ENCODE measurements at places on chromosomes 12 and 14.

- no peak for DNase-seq
These were observed 14.5 kb downstream of the R3HDM2 start for GRCh38 chr12:57416039-57416996.

GRCh38 chr12:22728987-22729386 lies 104.0 kb downstream of the ETNK1 start:
- DNase-seq: no peak

- DNase-seq: no peak
These were observed 22.8 kb downstream of the GNG2 start for GRCh38 chr14:51883232-51883631.

- DNase-seq: no peak
These were observed 155.6 kb downstream of the SLC6A15 start for GRCh38 chr12:84756961-84757360.

DNA sequence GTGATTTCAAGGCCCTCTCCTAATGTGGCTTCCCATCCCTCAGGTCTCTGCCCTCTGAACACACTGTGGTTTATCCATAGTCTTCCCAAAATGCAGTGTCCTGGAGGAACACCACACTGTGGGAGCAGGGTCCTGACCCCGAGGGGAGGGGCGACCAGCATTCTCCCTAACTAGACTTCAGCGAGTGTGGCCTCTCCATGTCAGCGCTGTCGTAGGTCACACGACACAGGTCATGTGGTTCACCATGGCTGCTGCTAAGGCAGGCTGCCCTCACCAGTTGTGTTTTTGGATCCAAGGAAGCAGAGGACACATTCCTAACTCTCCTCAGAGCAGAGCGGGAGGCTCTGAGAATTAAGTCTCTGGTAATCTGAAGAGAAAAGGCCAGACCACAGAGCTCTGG lies 50.5 kb downstream of the SSH1 start:
- DNase-seq: no peak

GRCh38 chr12:67621112-67621511 lies 27.4 kb upstream of the DYRK2 start:
- DNase-seq: no peak

- no peak for DNase-seq
These were observed 70.8 kb downstream of the CCDC88C start for GRCh38 chr14:91346838-91347173.

- no peak for DNase-seq
These were observed 2.3 kb upstream of the ANGEL1 start for GRCh38 chr14:76814726-76815645.

- no peak for DNase-seq
These were observed 224.6 kb upstream of the FOXN3 start for GRCh38 chr14:89641495-89642175.

DNA sequence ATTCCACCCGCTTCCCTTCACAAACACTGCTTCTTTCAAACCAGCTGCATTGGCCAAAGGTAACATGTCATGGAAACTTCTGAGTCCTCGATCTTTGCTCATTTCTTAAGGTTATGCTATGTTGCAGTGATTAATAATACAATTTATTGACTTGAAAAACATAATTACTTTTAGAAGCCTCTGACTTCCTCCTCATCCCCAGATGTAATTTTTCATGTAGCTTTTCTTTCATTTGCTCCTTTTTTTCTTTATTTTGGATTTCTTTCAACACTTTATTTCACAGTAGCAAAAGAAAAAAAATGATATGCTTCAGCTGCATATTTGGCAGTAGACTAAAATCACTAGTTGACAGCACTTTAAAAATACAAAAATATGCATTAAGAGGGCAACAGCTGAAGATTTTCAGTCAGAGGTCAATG lies 116.2 kb downstream of the LRRIQ1 start:
- DNase-seq: no peak

DNA sequence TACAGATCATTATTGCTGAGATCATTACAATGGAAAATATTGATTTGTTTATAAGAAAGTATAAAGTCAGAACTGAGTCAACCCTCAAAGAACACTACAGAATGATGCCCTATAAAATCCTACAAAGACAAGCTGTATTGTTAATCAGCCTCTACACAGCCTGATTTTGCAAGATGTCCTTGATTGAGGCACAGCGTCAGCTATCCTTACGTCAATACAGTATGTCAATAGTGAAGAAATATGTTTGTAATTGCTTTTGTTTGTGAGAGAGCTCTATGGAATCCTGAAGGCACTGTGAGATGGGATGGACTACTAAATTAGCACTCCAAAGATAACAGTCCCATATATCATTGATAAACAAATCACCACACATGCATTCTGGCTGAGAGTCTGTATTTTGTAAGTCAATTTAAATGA lies 70.7 kb downstream of the RASSF9 start:
- peak; percentile 70 for DNase-seq

- peak; percentile 38 for DNase-seq
These were observed 303.2 kb upstream of the LRFN5 start for GRCh38 chr14:41303506-41303905.

- no peak for DNase-seq
These were observed 10.8 kb downstream of the C14orf132 start for GRCh38 chr14:96049932-96050331.

DNA sequence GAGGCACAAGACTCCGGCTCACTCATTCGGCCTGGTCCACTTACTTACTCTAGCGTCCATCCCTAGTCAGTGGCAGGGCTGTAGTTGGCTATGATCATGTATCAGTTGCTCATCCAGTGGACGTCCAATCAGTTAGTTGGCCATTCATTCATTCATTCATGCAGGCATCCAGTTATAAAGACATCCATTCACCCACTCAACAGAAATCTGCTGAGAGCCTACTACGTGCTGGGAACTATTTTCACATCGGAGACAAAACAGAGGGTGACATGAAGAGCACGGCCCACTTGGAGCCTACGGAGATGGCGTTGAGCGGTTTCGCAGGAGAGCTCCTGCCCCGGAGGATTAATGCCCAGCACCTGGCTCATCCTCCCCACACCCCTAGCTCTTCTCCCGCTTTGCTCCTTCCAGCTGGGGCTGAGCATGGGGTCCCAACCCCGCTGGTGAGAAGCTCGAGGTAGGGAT lies 49.7 kb downstream of the SNAPC1 start:
- DNase-seq: no peak

DNA sequence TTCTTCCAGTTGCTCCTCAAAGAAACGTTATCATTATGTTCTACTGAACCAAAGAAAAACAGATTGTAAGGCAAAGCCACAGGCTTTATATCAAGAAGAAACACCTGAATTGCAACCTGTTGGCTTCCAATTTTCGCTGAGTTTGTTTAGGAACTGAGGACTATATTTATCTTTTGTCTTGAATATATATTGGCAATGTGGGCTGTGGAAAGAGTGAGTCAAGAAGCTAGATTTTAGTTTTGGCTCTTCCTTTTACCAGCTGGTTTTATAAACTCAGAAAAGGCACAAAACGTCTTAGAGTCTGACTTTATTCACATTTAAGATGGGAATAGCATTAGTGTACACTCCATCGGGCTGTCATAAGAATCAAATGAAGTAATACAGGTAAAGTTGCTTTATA lies 10.4 kb upstream of the PTHLH start:
- DNase-seq: no peak

- DNase-seq: no peak
These were observed 14.6 kb upstream of the DENND5B start for GRCh38 chr12:31605531-31605930.

DNA sequence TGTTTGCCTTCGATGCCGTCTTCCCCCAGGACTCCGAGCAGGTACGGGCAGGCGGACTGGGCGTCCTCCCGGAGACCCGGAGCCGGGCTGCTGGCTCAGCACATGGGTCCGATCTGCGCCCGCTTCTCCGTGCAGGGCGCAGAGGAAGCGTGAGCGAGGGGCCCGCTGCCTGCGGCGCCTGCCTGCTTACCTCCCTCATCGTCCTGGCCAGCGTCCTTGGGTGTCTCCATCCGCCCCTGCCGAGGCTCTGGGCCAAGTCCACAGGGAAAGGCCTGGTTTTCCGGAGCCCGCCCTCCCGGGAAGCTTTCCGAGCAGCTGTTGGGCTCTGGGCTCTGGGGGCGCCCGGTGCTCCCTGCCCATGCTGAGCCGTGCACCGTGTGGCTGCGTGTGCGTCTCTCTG lies 33.5 kb downstream of the KIF26A start:
- DNase-seq: no peak

DNA sequence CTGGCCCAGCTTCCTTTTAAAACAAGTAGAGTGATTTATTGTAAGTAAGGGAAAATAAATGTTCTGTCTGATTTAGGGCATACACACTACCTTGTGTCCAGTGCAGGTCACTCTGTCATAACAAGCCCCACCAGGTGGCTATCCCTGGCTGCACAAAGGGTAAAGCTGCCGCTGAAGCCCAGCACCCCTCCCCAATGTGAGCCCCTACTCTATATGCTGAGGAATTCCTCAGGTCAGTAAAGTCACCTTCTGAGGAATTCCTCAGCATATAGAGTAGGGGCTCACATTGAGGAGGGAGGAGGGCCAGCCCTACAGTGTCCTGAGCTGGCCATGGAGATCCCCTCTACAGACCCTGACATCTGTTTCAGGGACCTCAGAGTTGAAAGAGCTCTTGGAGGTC lies 67.2 kb downstream of the TBC1D30 start:
- no peak for DNase-seq

- no peak for DNase-seq
These were observed 12.1 kb downstream of the KRT85 start for GRCh38 chr12:52355176-52355575.

DNA sequence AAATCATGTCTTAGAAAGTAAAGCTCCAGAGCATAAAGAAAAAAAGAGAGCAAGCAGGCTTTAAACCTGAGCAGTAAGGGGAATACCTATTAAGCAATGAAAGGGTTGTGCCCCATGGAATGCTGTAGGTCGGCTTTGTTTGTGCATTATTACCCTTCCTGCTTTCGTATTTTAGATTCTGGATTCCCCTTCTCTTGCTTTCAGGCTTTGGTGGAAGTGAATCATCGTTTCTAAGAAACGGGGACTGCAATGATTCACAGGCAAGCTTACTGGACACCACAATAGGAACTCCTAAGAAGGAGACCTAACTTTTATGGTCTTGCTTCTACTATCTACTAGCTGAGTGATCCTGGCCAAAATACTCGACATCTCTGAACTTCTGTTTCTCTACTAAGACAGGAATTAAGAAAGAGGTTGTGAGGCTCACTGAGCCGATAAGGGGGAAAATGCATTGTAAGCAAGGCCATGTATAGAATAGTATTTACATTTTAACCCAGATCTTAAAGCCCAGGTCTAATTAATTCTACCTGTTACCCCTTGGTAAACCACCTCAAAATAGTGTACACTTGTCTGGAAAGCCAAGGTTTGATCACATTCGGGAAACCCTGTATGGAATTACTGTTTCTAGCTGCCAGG lies 1.2 kb upstream of the BMAL2 start:
- DNase-seq: no peak

Measured in NCI-H1930 (cell line).